ENCODE measurements at places on chromosomes 6 and 20.

DNA sequence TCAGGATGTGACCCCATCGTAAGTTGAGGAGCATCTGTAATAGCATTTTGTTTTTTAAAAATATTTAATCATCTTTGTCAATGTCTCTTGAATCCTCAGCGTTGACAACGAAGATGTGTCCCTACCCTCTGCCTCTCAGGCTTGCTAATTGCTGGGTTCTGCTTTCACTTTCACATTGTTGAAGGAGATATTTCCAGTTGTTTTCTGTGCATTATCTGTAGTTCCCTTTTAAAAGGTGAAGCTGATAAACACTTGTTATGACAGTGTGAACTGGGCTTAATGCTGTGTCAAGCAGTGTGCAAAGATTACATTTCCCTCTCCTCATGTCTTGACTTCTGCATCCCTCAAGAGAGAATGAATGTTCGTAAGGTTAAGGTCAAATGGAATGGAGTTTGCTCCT lies 54.9 kb downstream of the CSE1L start:
- DNase-seq, result no peak

DNA sequence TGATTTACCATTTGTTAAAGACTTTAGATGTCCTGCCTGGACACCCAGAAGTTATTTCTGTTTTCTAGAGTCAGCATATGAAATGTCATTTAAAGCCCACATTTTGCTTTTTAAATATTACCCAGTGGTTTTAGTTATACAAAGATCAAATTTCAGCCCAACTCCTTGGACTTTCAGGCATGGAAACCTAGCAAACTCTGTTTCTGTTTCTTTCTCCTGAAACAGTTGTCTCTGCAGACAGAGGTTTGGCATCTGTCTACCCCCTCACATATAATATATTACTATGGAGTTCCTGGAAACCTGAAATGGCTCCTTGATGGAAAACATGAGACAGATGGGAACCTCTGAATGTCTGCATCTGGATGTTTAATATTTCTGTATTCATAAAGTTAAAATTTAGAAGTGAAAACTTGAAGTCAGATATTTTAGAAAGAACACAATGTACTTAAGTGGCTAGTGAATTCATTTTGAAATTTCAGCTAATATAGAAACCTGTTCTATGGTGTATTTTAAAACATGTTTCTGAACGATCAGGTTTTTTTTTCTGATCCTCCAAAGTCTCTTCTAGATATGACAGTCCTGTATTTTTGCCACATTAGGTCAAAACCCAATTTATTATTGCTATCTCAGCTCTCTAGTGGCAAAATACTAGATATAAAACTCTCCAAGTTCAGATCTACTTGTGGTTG lies 743.3 kb downstream of the CD109 start:
- no peak for DNase-seq

DNA sequence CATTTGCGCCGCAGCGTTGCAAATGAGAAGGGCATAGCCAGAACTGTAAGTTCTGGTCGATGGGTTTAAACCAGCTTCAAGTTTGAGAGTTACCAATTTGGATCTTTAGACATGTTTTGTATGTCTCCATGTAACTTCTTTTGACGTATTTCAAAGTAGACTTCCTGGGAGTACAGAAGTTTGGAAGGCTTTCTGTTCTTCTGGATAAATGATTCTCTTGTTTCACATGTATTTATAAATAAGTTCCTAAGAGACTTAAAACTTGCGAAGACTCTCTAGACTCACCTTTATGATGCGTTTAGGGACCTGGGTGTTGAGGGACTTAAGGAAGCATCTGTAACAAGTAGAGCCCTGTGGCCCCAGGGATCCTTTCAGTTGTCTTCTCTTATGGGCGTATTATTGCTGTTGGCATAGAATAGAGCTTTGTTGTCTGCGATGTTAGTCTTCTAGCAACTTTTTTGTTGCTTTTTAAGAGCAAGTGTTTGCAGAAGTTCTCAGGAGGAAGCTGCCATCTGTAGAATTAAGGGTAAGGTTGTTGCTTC lies 1.3 kb downstream of the CDYL start:
- no peak for DNase-seq

DNA sequence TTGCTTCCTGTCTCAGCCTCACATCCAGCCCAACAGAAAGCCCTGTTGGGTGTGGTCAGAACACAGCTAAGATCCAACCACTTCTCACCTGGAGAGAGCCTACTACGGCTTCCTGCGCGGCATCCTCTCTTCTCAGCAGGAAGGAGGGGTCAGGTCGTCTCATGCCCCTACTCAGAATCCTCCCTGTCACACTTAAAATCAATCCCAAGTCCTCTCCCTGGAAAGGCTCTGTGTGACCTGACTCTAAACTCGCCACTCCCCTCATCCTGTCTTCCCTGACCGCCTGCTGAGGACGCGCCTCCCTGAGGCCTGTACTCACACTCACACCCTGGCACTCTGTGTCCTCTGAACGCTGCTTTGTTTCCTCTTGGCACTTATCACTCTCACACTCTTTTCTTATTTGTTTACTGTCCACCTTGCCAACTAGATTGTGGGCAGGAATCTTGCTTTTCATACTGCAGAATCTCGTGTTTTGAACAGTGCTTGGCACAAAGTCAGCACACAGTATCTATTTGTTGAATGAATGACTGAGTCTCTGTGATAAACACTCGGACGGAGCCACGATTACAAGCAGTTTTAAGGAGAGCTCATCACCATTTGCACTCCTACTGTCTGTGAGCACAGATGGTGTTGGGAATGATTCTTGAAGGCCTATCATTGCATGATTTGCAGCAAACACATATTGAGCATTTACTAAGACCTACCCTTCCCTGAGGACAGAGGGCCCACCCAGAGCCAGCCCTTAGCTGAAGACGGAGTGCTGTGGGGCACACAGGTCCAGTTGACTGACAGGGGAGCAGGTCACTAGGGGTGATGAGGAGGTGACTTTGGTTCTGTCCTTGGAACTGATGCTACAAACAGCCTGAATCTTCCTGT lies 18.7 kb downstream of the RAB5IF start:
- no peak for DNase-seq

DNA sequence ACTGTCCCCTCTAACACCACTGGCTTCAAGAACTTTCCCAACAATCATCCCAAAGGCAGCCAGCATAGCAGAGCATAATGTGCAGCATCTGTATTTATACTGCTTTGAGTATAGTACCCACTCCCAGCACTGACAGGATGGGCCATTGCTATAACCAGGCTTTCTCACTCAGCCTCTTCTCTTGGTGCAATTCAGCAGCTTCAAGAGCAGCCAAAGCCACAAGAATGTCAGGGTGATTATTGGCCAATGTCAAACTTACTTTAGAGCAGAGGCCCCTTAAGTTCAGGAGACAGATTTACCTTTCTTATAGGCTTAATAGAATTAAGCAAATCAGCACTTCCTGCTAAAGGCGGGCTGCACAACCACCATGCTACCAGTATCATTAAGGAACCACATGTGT lies 232.4 kb upstream of the RSPO3 start:
- DNase-seq, result no peak

DNA sequence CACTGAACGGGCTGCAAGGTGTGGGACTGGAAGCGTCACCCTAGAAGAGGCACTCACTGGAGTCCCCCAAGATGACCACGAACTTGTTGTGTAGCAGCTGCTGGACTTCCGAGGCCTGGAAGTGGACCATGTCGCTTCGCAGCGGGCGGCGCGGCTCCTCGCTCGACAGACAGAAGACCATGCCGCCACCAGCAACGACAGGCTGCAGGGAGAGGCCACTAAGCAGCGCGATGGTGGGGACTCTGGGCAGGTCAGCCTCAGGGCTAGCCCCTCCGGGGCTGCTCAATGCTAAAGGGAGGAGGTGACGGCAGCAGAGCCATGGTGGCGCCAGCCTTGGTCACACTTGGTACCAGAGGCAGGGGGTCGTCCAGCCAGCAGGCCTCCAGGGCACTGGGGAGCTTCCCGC lies 720 bp downstream of the PCED1A start:
- no peak for DNase-seq

DNA sequence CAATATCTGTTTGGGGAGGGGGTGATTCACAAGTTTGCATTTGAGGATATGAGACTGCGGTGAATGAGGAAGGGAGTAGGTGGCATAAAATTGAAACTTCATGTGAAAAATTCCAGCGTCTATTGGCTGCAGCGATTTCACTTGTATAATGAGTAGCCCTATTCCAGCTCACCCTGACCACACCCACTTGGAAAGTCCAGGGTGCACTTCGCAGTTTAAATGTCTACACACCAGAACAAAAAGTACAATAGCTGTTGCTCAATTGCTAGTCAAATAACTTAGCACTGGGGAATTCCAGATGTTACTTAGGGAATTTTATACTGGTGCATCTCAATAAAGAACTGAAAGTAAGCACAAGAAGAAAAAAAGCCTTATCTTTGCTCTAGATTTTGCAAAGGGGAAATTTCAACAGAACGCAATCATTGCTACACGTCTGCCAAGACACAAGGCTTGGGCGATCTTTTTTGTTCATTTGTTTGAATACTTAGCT lies 6.3 kb downstream of the TNFAIP3 start:
- DNase-seq, result no peak

- peak; percentile 78 for DNase-seq
Measured at GRCh38 chr20:50931306-50932015, at the start of gene ADNP. ADNP (minus strand) TSS chr20:50931437; CDS start chr20:50903996, 27,441 bp downstream.

- no peak for DNase-seq
Measured at GRCh38 chr6:167341665-167342655, 17.1 kb downstream of the TTLL2 start.

DNA sequence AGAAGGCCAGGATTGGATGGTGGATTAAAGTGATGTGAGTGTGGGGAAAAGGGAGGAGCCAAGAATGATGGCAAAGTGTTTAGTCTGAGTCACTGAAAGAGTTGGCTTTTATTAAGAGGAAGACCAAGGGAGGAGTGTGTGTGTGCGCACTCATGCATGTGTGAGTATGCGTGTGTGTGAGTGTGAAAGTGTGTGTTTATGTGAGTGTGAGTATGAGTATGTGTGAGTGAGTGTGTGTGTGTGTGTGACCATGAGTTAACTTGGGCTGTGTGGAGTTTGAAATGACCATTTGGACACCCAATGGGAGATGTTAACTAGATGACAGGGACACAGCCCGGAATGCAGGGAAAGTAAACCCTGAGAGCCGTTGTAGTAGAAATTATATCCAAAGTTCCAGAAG lies 57.6 kb upstream of the EYA2 start:
- DNase-seq, result no peak

DNA sequence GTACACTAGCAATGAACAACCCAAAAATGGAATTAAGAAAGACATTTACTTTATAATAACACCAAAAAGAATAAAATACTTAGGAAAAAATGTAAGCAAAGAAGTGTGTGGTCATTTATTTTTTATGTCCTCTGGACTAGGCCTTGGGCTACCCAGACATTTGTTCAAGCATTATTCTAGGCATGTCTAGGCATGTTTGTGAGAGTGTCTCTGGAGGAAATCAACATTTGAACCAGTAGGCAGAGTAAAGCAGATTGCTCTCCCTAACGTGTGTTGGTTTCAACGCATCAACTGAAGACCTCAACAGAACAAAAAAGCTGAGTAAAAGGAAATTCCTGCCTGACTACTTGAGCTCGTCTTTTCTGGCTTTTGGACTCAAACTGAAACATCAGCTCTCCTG lies 84.5 kb downstream of the ANKEF1 start:
- DNase-seq, result no peak

- DNase-seq, result no peak
Measured at GRCh38 chr6:21099338-21100314, 493.9 kb upstream of the SOX4 start.

DNA sequence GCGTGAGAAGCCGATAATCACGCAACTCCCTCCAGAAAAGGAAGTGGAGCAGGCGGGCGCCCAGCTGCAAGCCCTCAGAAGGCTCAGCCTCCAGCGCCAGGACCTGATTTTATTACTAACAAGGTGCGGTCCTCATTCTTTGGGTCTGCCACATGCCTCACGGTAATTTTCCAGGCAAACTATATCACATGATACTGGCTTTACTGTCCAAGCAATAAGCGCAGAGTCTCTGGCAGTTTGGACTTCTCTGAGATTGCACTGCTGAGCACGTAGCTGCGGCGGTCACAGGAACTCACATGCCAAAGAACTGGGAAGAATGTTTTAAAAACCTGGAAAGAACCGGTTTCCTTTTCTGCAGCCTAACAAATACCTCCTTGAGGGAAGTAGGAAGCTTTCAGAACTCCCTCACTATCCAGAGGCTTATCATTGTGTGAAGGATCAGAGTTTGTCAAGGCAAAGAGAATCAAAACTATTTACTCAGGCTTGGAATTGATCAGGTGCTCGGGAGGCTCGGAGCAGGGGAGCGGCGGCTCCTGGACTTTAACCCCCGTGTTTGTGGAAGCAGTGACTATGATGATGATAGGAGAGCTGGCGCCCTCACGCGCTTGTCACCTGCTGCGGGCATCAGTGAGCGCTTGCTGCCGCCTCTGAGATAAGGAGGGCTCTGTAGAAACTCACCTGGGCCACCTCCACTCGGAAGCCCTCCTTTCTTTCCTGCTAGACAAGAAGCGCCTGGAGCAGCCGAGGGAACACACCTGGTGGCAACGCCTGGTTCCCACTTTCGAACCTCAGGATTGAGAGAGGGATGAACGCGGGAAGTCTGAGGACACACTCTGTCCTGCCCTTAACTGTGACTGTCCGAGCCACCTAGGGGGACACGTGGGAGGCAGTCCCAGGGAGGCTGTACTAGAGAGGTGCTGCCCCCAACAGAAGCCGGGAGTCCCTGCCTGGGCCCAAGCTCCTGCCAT lies 27.2 kb upstream of the SYNJ2 start:
- no peak for DNase-seq

GRCh38 chr6:131875647-131876046 lies 67.8 kb downstream of the ENPP1 start:
- DNase-seq, result no peak

DNA sequence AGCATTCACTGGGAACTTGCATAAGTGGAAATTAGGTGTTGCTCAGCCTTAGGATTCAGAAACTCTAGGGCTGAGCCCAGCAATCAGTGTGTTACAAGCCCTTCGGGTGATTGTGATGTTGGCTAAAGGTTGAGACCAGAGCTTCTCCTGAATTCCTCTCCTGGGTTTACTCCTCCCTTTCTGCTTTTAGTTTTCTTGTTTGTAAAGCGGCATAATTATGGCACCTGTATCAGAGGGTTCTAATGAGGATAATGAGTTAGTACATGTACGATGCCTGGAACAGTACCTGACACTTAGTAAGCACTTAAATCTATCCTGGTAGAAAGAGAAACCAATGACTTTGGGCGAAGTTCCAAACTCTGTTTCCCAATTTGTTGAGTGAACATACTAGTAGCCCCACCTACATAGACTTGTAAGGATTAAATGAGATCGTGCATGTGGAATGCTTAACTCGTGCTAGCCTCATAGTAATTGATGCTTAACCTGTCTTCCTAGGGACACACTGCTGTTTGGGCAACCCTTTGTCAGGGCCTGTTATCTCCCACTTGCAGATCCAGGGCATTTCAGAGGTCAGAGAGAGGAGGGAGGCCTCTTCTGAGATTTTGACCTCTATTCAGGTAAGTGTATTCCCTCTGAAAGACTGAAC lies 932 bp upstream of the EZR start:
- DNase-seq, result no peak

- no peak for DNase-seq
Measured at GRCh38 chr6:79598012-79598411, 33.1 kb upstream of the SH3BGRL2 start.

- no peak for DNase-seq
Measured at GRCh38 chr6:165961233-165961632, 206.4 kb downstream of the TBXT start.

- DNase-seq, result no peak
Measured at GRCh38 chr6:6740595-6740994, 152.1 kb downstream of the LY86 start.

Measured in NCI-H1048 (cell line).